ENCODE measurements at places on chromosomes 5 and 9.
A peak's percentile ranks its signal among the peaks of the same experiment; 100 is the strongest.

GRCh38 chr5:147853372-147853987 is 22.0 kb upstream of the SPINK1 start:
- DNase-seq: no peak

DNA sequence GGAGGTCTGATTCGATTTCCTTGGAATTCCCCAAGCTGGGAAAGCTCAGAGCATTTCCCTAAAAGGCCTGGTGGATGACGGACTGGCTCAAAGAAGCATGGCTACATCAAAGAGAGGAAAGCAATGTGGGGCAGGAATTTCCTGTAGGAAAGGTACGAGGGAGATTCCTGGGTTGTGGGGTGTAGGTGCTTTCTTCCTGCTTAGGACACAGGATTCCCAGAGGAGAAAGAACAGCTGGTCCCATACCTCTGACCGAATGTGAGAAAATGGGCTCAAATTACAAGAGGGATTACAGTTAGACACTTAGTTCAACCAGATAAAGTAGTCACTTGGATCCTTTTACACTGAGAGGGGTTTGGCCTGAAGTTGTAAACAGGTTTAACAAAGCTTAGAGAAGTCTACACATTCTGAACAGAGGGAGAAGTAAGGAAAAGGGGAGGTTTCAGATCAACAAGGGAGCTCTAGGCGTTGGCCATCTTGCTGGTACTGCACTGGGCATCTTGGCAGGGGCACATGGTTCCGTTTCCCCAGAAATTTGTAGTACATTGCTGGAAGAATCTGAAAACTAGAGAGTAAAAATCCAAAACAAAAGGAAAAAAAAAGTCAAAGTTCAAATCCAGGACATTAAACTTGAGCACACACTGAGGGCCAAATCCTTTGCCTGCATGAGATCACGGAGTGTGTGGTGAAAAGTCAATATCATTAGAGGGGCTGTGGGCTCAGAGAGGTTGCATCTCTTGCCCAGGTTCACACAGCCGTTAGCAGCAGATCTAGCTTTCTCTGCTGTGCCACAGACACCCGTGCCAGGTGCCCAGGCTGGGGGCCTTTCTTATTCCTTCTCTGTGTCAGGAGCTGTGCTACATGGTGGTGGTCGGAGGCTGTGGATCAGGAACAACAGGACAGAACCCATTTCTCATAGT is 171.3 kb downstream of the RGS3 start:
- no peak for DNase-seq

DNA sequence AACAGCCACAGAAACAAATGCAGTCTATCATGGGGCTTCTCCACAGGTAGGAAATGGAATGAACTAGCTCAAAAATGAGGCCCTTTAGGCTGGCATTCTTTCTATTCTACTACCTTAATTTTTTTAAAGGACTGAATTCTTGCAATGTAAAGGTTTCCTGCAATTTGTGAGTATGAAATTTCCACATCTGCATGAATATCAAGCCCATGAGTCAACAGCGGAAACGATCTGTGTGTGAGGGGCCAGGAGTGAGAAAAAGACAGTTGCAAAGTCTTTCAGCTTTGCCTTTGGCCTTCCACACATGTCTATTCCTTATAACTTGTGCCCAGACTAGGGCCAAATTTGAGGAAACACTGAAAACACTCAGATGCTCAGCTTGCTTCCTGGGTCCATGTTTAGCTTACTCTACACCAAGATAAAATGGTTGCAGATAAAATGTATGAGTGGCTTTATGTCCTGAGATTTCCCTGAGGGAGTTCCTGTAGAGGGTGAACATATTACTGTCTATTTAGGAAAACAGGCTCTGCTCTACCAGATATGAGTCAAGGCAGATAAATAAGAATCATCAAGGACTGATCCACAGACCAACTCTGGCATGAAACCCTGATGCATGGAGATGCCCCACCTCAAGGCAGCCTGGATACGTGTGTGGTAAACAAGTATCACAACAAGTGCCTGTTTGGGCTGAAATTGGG is 46.5 kb downstream of the RETREG1 start:
- DNase-seq: no peak

DNA sequence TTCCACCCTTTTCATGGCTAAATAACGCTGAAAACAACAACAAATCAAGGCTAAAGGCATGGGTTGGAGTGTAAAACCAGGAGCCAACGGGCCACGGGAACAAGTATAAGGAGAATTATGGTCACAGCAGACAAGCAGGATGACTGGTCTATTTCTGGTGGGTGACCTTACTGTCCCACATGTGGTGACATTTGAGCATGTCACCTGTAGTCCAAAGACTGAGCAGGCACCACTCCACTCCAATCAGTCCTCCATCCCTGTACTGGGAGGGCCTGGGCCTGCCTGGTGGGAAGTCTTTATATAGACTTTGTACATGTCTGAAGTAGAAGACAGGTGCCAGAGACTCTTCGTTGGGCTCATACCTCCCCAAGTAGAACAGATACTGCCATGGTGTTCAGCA is 36.8 kb downstream of the C9orf153 start:
- DNase-seq: no peak

DNA sequence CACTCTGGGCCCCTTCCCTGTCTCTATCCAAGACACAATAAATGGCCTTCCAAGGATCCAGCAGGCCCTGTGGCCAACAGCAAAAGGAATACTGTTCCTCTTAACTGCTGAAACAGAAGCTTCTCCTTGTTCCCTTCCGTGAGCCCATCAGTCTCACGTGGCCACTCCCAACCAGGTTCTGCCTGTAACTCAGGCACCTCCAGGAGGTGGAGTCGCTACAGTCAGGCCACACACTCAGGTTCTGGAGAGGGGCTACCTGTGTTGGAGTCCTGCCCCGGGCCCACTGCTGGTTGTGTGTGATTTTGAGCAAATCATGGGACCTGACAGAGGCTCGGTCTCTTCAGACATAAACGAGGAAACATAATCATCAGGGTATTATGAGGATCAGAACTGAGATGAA is 10.3 kb downstream of the FAT2 start:
- no peak for DNase-seq

DNA sequence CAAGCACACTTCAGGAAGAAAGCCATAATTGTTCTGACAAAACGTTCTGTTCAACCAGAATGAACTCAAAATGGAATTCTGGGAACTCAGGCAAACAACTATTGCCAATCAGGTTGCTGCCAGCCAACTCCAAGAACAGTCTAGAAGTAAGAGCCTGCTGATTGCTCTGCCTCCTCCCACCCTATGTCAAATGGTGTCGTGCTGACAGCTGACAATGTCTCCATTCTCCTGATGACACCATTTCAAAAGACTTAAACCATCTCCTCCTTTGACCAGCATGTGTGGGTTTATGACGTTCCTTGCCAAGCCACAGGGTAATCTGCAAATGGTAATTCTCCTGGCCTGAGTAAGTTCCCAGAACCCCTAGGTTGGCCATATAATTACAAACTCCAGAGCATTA is 21.9 kb upstream of the PLIN2 start:
- DNase-seq: no peak

DNA sequence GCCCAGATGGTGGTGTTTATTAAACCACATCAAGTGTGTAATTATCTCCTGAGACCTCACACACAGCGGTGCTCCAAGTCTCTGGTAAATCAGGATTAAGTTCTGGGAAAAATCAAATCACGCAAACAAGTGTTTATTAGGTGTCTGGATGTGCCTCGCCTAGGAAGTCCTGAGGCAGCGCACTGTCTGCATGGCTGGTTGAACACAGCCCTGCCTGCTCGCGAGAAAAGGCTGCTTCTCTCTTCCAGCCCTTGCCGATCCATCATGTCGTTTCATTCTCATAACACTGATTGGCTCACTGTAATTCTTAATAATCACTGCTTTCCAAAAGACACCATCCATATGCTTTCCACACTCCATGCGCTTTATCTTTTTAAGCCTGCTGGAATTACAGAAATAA is 229.6 kb upstream of the DAP start:
- DNase-seq: no peak

DNA sequence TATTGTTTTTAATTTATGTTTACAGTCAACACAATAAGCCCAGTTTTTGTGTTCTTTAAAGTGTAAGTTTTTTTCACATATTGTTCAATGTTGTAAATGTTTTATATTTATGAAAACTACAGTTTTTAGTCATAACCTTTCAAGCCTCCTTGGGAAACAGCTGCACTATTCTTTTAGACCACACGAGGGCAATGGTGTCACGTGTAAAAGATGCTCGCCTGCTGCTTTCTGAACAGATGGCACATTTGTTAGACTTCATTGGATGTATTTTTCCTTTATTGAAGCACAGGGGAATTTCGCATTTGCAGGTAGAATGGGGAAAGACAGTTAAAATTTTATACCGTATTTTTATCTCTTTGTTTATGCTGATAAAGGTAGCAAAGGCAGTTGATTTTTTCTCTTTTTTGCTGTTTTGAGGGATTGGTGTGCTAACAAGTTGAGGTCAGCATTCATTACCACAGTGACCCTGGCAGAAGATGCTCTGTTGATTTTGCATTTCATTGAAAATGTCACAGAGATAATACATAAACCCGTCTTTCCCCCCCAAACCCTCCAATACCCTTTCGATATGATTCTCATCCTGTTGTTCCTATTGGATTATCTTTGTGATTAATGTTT is 59.0 kb downstream of the MAT2B start:
- peak; percentile 47 for DNase-seq

DNA sequence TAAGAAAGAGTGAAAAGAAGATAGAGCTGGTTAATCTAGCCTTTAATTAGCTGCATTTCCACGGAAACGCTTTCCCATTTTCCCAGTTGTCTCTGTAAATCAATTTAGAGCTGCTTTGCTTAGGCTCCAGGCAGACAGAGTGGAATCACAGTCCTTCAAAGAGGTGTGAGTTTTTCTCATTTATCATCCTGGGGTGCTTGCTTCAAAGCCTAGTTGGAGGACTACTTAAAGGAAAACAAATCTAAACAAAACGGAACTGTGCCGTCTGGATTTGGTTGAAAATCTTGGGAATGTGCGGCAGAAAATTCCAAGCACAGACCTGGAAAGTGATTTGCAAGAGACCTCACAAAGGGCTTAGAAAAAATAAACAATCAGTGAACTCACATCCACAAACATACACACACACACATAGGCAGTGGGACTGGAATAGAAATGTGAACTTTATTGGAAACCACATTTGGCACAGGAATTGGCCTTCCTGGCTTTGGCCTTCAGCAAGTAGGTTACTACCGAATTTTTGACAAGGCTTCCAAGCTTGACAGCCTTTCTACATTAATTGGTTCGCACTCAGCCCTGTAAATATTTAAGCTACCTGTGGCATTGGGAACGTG is 235.2 kb upstream of the SLC24A2 start:
- no peak for DNase-seq

DNA sequence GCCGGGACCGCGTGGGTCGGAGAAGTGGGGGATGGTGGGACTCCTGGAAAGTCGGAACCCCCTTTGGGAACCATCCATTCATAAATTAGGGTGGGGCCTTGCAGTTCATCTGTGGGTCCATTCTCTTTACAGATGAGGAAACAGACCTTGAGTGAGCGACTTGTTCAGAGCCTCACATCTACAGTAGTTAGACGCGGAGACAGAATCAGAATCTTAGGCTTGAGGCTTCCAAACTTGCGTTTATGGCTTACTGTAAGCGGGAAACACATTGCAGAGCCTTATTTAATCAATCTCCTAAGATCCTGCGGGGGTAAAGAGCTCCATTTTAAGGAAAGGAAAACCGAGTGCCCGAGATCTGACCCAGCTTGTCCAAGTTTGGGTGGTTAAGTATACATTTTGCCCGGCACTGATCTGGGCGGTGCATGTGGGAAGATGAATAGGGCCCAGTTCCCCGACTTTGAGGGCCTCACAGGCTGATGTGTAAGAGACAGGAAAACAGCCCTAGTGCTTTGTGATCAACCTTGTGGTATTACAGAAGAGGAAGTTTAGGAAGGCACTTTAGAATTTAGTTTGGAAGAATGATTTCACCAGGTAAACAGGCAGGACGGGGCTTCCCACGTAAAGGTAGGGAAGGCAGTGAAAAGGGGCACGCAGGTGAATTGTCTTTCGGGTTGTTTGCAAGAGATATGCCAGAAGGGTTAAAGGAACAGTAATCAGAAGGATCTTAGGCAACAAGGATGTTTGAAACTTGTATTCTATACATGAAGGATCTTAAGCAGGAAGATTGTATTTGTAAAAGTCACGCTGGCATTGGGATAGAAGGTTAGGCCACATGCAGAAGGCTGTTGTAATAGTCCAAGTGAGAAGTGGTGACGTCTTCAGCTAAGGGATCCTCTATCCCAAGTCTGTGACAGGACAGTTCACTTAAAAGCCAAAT is 744 bp downstream of the TARS1 start:
- peak; percentile 75 for DNase-seq

All from HL-60 (cell line).